NCI-H1092 (cell line): ENCODE measurements at places on chromosomes 1 and 21.

- DNase-seq = no peak
Observed at GRCh38 chr1:33150522-33150921, 31.3 kb downstream of the TRIM62 start.

GRCh38 chr1:198462365-198463019 is 78.0 kb downstream of the ATP6V1G3 start:
- DNase-seq = no peak

GRCh38 chr1:246280551-246280950 is 226.5 kb downstream of the SMYD3 start:
- DNase-seq = no peak

GRCh38 chr1:14767075-14767474 is 168.6 kb downstream of the KAZN start:
- DNase-seq = no peak

DNA sequence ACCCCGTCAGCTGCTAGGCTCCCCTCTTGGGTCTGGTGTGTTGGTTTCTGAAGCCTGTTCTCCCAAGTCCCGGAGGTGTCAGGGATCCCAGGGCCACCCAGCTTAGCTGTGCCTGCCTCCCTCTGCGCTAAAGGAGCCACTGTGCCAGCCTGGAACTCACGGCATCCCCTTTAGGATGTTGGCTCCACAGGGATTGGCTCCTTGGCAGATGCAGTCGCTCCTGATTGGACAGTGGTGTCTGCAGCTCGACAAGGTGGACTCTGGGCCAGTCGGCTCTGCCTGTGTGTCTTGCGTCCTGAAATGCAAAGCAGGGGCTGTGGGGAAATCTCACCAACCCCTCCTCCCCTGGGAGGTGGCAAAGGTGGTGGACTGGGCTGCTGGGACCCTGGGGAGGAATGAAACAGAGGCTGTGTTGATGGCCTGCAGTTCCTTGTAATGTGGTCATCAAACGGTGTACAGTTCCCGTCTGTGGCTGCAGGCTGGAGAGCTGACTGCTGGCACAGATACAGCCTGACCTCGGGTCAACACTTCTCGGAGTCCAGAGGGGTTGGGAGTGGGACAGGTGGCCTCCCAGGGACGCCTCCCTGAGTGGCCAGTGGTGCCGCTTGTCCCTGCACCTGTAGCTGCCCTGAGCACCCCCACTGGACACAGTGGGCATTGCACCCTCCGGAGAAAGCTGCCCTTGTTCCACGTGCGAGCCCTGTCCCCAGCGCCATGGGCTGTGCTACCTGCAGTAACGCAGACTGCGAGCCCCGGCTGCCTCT is 11.5 kb upstream of the KCNAB2 start:
- peak; percentile 91 for DNase-seq

- DNase-seq = no peak
Observed at GRCh38 chr1:230345139-230345885, 80.8 kb downstream of the PGBD5 start.

DNA sequence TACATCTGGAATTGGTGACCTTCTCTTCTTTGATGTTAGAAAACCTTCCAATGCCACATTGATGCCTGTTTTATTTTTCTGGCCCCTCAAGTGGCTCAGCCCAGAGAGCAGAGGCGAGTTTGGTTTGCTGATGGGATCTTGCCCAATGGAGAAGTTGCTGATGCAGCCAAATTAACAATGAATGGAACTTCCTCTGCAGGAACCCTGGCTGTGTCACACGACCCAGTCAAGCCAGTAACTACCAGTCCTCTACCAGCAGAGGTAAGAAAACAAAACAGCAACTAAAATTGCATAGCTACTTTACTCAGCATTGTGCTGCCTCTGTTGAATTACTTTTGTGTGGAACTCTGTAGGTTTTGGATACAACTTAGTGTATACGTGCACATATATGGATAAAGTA is 97.6 kb downstream of the CC2D1B start:
- DNase-seq = no peak

DNA sequence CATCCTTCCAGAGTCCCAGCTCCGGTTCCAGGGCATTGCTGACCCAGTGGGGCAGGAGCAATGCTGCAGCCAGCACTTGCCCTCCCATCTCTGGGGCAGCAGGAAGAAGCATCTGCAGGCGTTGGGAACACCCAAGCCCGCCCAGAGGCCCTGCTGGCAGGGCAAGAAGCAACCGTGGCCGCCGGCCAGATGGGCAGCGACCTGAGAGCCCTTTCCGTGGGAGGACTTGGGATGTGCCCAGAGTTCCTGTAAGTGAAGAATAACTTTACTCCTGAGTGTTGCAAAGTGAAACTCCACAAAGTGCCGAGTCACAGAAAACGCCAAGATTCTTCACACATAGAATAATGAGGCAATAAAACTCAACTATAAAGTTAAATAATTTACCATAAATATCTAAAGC is 46.0 kb downstream of the GRIK3 start:
- no peak for DNase-seq

DNA sequence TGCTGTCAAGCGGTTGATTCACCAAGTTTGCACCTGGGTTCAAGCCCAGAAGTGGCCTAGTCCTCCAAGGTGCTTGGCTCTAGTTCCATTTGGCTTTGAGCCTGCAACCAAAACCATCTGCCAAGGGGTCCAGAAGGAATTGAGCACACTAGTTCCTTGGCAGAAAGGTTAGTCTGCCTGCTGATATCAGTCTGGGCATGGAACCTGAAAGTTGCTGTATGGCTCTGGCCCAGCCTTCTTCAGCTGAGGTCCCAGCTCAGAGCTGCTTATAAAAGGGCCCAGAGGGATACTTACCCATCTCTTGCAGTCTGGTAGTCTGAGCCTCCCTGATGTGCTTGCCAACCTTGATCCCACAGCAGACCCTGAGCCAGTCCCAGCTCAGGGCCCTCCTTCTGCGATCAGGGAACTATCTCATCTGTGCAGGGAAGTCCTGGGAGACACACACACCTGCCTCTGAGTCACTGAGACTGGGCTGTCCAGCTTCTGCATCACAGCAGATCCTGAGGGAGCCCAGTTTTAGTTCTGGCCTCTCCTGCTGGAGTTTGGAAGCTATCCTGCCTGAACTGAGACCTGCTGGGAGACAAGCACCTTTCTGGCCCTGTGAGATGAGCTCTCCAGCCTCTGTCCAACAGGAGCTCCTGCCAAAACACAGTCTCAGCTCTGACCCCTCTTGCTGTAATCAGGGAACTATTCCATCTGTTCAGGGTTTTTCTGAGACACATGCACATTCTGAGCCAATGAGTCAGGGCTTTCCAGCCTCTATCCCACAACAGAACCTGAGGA is 75.8 kb downstream of the CTH start:
- DNase-seq = no peak

DNA sequence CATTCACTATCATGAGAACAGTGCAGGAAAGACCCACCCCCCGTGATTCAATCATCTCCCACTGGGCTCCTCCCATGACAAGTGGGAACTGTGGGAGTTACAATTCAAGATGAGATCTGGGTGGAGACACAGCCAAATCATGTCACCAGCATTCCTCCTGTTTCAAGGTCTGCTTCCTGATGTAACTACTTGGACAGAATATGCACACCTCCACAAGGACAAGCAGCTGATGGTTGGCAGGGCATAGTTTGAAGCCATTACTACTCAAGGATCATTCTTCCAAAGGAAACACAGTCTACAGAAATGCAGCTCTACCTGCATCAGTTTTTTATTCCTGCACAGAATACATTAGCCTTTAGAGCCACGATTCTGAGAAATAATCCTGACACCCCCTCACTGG is 28.5 kb upstream of the RNF2 start:
- no peak for DNase-seq

- no peak for DNase-seq
Observed at GRCh38 chr1:66305927-66306326, 228.0 kb upstream of the SGIP1 start.

- DNase-seq = no peak
Observed at GRCh38 chr1:162565460-162565859, 3.9 kb downstream of the UAP1 start.

- DNase-seq = no peak
Observed at GRCh38 chr1:177933881-177934280, 36.0 kb downstream of the SEC16B start.
